Stimulated activated CD8-positive, alpha-beta memory T cell treated with anti-CD3 and anti-CD28 coated beads, Interleukin-2, amount 100 ng/mL, for 1 hour (primary cell): ENCODE measurements at places on chromosomes 12 and 14.

DNA sequence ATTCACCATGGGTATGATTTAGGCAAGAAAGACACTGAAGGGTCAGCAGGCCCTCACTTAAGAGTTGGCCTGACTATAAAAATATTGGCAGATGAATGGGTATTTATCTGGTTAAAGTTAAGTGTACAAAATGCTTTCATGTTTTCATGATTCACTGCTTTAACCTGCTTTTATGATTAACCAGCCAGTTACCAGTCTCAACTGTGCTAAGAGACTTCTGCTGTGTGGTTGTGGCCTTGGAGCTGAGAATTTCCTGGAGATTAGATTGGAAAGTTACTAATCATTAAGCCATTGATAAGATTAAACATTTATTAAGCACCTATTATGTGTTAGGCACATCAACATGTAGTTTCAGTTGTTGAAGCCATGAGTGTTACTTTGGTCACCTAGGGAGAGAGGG lies 68.9 kb downstream of the RASSF8 start:
- DNase-seq = no peak

GRCh38 chr12:14213542-14213941 lies 151.9 kb upstream of the ATF7IP start:
- DNase-seq = no peak

GRCh38 chr12:83823386-83824045 lies 1089.1 kb downstream of the SLC6A15 start:
- DNase-seq = peak; percentile 1

- no peak for DNase-seq
These were observed 171.8 kb upstream of the ALG10B start for GRCh38 chr12:38144601-38145436.

- no peak for DNase-seq
These were observed 8.1 kb upstream of the ATL1 start for GRCh38 chr14:50551877-50552276.

- DNase-seq = no peak
These were observed 38.6 kb upstream of the DBX2 start for GRCh38 chr12:45089411-45090075.

GRCh38 chr12:72084061-72084460 lies 145.4 kb downstream of the TPH2 start:
- no peak for DNase-seq

- DNase-seq = no peak
These were observed 65.6 kb downstream of the CCDC88C start for GRCh38 chr14:91352053-91352452.

DNA sequence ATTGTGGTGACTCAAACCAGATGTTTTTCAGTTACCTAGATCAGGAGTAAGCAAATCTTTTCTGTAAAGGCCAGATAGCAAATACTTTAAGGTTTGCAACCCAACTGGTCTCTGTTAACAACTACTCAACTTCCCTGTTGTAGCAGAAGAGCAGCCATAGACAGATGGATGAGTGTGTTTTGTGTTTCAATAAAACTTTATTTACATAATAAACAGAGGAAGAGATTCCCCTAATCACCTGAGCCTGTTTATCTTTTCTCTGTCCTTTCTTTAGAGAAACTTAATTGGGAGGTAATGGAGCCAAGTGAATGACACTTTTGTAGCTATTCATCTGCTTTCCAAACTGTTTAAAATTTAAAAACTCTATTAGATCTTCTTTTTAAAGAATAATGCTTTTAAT lies 365.1 kb downstream of the IPO8 start:
- DNase-seq = no peak
